Daoy (cell line): ENCODE measurements at places on chromosomes 5 and 9. TPM values are rescaled to one million over a fixed set of nuclear protein-coding genes. Genes with fewer than 3 reads are reported as not detected.

FAM221B gene
- not detected in 2 replicates for total RNA-seq

ZNF883 gene
- 5.3 and 6.5 TPM in 2 replicates for total RNA-seq

CDC20B gene
- not detected in 2 replicates for total RNA-seq

PDLIM7 gene
- 197 and 234 TPM in 2 replicates for total RNA-seq

PCDHB15 gene
- 0.21 and 0.86 TPM in 2 replicates for total RNA-seq

DBN1 gene
- total RNA-seq: 166 and 187 TPM in 2 replicates

KIF24 gene
- 5.8 and 6.3 TPM in 2 replicates for total RNA-seq

IFNK gene
- total RNA-seq: not detected in 2 replicates

ARSI gene
- total RNA-seq: 4.5 and 9.4 TPM in 2 replicates

TMEM215 gene
- total RNA-seq: 0.33 and 0.57 TPM in 2 replicates

GRAMD2B gene
- 4.1 and 10.4 TPM in 2 replicates for total RNA-seq

PCDH12 gene
- 0.03 TPM in 1 of 2 replicates, not detected in the other for total RNA-seq

CLTA gene
- 536 and 596 TPM in 2 replicates for total RNA-seq

KIF27 gene
- 2.2 and 2.7 TPM in 2 replicates for total RNA-seq

BAAT gene
- 0.29 TPM in 1 of 2 replicates, not detected in the other for total RNA-seq

KLHL9 gene
- not detected in 2 replicates for total RNA-seq

EFNA5 gene
- 4.1 and 5.8 TPM in 2 replicates for total RNA-seq

NOTCH1 gene
- total RNA-seq: 4.4 and 8.7 TPM in 2 replicates

GADD45G gene
- 9.3 and 22.6 TPM in 2 replicates for total RNA-seq

FAM169A gene
- 26.8 and 38.2 TPM in 2 replicates for total RNA-seq

TDRD7 gene
- total RNA-seq: 9.9 and 12.8 TPM in 2 replicates

CD274 gene
- total RNA-seq: 17.0 and 21.1 TPM in 2 replicates

CCNI2 gene
- 0.06 and 0.09 TPM in 2 replicates for total RNA-seq

PIP5KL1 gene
- total RNA-seq: 0.18 and 0.51 TPM in 2 replicates
